Stimulated activated CD4-positive, alpha-beta T cell treated with anti-CD3 and anti-CD28 coated beads, Interleukin-1b, Interleukin-23, amount 100 ng/mL, for 1 hour (primary cell): ENCODE measurements at places on chromosomes 6 and 20.

DNA sequence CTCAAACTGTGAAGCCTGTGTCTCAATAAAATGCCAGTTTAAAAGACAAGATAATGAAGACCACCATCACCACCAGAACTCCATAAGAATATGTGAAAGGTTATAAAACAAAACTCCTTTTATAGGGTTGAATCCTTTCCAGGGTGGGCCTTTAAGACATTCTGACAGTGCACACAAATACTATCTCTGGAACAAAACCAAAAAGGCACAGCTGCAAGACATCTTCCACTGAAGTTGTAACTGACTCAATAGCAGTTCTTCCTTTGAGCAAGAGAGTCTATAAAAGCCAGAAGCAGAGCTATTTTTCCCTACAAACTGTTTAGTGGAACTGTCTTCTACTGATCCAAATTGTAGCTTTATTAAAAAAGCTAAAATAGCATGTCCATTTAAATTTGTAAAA is 81.6 kb downstream of the EPB41L2 start:
- DNase-seq, result no peak

DNA sequence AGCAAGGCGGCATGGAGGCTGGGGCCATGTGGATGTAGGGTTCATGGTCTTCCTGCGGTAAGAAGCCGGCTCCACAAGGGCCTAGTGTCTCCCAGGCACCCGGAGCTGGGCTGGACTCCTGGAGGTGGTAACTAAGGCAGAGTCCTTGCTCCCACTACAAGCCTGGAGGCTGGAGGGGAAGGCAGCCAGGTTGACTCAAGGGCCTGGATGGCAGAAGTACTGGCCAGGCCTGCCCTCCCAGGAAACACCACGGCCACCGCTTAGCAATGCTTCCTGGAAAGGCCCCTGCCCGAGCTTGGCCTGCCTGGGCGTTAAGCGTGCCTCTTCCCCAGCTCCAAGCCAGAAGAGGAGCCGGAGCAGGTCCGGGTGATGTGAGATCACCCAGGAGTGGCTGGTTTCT is 182.0 kb downstream of the ZDHHC14 start:
- no peak for DNase-seq

DNA sequence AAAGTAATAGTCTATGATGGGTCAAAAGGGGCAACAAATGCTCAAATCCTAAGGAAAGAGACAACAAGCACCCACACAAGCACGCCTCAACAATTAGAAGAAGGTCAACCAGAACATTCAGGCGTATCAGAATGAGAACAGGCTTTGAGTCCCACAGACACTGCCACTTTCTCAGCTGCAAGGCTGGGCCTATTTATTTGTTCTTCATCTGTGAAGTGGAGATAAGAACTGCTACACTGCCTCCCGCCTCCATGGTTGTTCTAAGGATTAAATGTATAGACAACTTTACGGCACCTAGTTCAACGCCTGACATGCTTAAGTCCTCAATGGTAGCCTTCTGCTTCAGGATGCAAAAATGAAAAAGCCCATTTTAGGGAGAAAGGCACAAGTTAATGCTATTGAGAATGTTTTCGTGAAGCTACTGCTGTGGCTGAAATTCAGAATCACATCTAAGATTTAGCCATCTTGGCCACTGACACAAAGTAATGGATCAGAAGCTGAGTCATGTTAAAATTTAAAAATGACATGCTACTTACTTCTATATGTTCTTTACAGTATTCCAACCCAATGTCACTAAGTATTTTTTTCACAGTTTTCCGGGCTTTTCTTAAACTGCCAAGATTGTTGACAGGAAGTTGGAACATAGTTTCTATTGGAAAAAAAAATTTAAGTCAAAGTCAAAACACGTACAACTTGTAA is 27.7 kb downstream of the ADNP start:
- DNase-seq, result no peak

DNA sequence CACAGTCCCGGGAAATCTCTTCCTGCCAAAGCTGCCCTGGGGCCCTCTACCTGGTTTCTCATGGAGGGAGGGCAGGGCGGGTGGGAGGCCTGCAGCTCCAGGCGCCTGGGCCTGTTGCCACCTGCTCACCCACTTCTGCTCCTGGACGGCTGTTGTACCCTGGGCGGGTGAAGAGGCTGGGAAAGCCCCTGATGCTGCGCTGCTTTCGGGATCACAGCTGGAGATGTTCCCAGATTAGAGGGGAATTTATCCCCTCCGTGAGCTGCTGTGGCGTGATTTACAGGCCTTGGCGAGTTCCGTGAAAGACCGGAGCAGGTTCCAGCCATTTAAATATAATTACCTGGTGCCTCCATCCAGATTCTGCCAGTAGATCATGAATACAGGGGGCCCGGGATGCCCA is 12.3 kb upstream of the VSTM2L start:
- no peak for DNase-seq

- no peak for DNase-seq
Measured at GRCh38 chr20:60570481-60571277, 612.5 kb downstream of the CDH26 start.

- DNase-seq, result no peak
Measured at GRCh38 chr20:45872626-45873025, 8.4 kb upstream of the ZSWIM1 start.

GRCh38 chr6:105994118-105994590 is 92.0 kb upstream of the PRDM1 start:
- no peak for DNase-seq

GRCh38 chr6:34056305-34057108 is 89.4 kb downstream of the GRM4 start:
- no peak for DNase-seq

DNA sequence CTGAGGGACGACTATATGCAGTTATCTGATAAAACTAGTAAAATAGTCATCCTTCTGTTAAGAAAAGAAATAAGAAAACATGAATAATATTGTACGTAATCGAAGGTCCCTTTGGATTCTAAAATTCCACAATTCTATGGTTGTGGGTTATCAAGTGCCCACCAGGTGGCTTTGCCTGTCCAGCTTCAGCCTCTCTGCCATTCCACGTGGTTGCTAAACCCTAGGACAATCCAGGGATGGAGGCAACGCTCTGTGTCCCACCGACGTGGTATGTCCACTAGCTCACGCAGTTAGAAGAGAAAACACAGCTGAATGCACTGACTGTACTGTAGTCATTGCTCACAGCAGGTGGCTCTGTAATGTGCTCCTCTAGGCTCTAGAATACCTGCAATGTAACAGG is 349.3 kb downstream of the FARS2 start:
- no peak for DNase-seq

DNA sequence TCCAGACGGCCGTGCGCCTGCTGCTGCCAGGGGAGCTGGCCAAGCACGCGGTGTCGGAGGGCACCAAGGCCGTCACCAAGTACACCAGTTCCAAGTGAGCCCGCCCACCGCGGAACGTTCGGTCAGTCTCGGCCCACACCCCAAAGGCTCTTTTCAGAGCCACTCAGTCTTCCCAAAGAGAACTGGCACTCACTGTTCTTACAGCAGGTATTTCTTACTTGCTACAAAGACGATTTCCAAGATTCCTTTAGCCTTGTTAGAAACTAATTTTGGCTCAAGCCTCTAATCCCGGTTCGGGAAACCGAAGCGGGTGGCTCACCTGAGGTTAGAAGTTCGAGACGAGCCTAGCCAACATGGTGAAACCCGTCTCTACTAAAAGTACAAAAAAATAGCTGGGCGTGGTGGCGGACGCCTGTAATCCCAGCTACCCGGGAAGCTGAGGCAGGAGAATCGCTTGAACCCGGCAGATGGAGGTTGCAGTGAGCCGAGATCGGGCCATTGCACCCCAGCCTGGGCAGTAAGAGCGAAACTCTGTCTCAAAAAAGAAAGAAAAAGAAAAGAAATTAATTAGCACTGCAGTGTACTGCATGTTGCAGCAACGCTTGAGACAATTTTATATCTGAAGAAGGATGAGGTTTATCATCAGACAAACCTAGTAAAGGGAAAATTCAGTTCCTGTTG is 73.1 kb downstream of the OR2B2 start:
- DNase-seq, result no peak

DNA sequence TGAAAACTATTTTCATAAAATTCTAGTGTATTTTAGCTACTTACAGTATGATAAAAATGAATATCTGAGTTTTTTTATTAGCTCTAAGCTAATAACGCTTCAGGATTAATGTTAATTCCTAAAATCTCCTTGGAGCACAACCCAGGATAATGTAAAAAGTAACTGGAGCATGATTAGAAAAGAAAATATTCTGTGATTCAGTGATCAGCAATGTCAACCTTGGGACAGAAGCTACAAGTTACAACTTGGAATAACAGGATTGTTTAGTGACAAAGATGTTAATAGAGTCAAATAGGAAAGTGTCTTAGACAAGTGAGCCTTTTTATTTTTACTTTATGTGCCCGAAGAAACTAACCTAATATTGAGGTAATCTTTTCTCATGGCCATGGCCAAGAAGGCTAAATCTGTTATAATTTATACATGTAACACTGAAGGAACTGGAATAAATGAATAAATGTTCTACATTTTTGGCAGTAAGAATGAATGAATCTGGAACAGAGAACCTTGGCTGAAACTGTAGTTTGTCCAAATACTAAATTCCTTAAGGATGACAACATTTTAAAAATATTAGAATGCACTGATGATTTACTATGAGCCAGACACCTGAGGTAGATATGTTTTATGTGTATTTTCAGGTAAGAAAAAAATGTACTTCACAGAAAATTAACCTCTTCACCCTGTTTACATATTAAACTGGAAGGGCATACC is 994.0 kb downstream of the GRIK2 start:
- DNase-seq, result no peak

DNA sequence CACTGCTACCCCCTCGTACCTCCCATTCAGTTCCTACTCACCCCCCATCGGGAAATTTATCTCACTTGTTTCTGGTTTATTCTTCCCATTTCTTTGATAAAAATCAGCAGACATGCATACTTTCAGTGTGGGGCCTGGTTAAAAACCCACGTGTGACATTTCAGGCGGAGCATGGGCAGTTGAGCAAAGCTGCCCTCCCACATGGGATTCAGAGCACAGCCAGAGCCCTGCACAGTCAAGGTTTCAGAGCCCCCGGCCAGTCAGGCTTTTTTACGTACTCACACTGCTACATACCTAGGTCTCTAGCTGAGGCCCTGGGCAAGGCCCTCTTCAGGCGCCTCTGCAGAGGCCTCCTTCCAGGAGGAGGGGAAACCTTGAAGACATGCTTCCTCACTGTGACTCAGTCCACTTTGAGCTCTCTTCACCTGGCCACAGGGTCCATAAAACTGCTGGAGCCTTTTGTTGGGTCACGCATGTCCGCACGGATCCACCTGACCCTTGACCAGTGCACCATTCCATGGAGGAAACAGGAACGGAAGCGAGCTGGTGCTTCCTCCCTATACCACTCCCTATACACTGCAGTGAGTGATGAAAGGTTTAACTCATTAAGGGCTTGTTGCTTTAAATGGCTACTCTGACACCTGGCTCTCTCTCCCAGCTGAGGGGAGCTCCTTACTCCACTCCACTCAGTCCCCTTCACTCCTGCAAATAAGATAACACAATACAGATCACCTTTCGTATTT is 713.3 kb downstream of the PRKN start:
- DNase-seq, result no peak

GRCh38 chr6:122803171-122803661 is 14.2 kb downstream of the SMPDL3A start:
- DNase-seq, result no peak

- no peak for DNase-seq
Measured at GRCh38 chr6:71902261-71902660, 15.9 kb downstream of the RIMS1 start.

DNA sequence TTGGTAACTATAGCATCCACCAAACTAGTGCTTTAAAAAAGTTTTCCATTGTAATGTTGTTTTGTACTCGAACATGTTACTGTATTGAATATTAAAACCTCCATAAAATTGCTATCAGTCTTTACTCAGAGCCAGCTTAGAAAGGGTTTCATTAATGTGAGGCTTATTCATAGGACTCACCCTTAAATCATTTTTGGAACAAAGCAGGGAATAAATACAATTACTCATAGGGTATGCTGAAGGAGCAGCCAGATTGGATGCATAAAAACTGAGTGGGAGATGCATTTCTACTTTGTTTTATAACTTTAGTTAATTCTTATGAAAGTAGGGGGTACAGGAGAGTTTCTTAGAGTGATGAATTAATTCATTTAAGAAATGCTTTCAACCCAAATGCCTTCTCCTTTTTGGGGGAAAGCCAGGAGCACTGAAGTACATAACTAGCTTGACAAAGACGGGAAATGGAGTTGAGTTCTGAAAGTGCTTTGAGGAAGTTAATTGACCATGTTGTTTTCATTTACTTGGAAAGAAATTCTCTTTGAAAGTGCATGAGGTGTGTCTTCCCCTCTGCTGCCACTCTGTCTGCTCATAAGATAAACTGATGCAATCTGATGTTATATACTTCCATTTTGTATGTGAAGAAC is 90.3 kb downstream of the RNF144B start:
- no peak for DNase-seq

DNA sequence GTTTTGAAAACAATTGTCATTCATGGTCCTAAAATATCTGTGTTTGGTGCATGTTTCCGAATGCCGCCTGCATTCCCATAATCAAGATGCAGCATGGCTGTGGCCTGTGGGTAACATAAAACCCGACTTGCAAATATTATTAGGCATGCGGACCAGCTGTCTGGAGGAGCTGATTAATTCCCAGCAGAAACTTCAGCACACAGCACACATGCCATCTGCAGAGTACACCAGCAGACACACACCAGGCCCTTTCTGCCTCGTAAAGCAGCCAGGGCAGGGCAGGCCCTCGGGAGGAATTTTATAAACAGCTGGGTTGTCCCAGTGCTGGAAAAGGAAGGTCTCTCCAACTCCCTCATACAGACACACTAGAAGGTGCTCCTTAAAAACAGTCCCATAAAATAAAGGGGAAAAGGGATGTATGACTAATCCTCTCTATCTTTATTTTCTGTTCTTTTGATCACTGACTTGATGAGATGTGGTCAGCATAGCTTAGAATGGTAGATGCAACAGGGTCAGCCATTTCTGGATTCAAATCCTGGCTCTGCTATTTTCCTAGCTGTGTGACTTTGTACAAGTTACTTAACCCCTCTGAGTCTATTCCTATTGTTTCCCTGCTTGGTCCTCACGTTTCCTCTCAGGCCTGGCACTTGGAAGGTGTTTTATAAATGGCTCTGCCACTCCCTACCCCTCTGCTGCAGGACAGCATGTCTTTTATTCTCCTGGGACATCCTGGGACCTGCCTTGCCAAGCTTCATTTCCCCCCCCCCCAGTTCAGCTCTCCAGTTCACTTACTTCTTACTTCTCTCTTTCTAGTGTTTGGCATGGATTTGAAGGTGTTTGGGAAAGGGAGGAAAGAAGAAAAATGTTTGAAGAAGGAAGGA is 85.9 kb upstream of the TRAF3IP2 start:
- DNase-seq, result no peak

DNA sequence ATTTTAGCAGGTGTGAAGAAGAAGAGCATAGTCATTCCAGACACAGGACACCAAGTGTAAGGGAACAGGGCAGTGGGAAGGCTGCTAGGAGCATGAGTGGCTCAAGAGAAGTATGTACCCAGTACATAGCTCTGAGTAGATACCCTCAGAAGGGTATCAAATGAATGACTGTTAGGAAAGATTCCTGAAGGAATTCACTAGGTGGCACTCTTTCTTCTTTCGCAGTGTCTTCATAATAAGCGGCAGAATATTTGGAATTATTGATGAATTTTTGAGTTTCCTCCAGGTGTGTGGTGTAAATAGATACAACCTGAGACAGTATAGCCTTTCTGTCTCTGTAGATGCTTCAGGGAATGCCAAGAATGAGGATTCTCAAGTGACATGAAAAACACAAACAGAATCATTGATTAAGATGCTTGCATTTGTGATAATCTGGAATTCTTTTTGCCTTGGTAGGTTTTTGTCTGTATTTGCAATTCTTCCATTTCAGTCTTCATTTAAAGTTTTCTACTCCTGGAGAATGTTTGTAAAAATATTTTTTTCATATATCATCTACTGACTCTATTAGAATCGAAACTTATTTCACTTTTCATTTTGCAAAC is 264.3 kb upstream of the RIMS1 start:
- no peak for DNase-seq
